ENCODE measurements at places on chromosomes 3 and 15. TPM values are rescaled to one million over a fixed set of nuclear protein-coding genes. Genes with fewer than 3 reads are reported as not detected.

SH2D7 gene
- total RNA-seq, result not detected

DNA sequence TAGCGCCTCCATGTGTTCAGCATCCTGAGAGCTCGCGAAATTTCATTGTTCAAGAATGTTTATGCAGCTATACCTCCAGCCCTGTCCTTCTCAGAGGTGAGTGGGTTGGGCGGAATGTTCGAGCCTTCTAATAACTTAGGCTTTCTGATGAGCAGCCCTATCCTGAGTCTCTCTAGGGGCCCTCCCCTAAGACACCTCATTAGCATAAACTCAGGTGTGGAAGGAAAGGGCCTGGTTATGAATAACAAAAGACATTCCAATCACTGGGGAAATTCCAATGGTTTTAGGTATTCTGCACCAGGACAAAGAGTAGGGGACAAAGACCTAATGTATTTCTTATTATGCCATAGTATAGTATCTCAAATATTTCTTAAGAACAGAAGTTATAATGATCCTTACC lies 138.1 kb upstream of the PDZRN3 start:
- H3K4me1 ChIP-seq, result no peaks in the 10 kb centered on the region
- no peak overlapping the region for H3K27ac ChIP-seq
- no peak for DNase-seq

PLSCR4 gene
- total RNA-seq, result 8.3 TPM

GRCh38 chr3:169227911-169228310 lies 435.6 kb downstream of the MECOM start:
- H3K36me3 ChIP-seq, result no peaks in the 10 kb centered on the region
- no peak for DNase-seq
- no peak overlapping the region for H3K4me3 ChIP-seq
- no peaks in the 10 kb centered on the region for H3K4me1 ChIP-seq

- peak overlapping the region; percentile 84 for H3K4me3 ChIP-seq
- H3K27ac ChIP-seq, result peak overlapping the region; percentile 92
- H3K27me3 ChIP-seq, result no peaks in the 10 kb centered on the region
Measured at GRCh38 chr3:169771497-169772304, 1.5 kb upstream of the MYNN start.

GRCh38 chr15:70507772-70508371 lies 255.5 kb downstream of the UACA start:
- H3K4me1 ChIP-seq, result peaks cover 69% of the 10 kb centered on the region
- H3K36me3 ChIP-seq, result 0 out of 2 replicates have a peak, but pooled peaks cover 4% of the 10 kb centered on the region
- peak overlapping the region; percentile 99 for H3K27ac ChIP-seq
- peak; percentile 73 for DNase-seq
- H3K4me3 ChIP-seq, result no peak overlapping the region

TRAT1 gene
- not detected for total RNA-seq

DNA sequence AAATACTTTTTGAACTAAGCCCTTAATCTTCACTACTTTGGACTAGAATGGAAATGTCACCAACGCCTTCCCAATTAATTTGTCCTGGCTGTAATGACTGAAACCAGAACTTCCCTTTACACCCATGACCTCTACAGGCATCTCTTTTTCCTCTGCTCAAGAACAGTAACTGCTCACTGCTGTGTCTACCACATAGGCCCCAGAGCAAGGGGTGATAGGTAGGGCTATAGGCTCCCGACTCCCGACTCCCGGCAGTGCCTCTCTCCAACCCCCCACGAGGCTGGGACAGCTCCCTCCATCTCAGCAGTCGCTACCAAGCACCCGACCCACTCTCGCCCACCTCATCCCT lies 384 bp upstream of the LEKR1 start:
- peaks cover 26% of the 10 kb centered on the region for H3K4me1 ChIP-seq
- no peak for DNase-seq
- peak overlapping the region; percentile 63 for H3K4me3 ChIP-seq
- H3K36me3 ChIP-seq, result no peaks in the 10 kb centered on the region

AMIGO3 gene
- total RNA-seq, result not detected

- H3K4me1 ChIP-seq, result peaks cover 54% of the 10 kb centered on the region
- peak; percentile 83 for DNase-seq
- H3K4me3 ChIP-seq, result no peak overlapping the region
- no peaks in the 10 kb centered on the region for H3K27me3 ChIP-seq
- H3K36me3 ChIP-seq, result no peaks in the 10 kb centered on the region
Measured at GRCh38 chr3:190382082-190382481, 5.9 kb upstream of the CLDN16 start.

- H3K36me3 ChIP-seq, result peaks cover 4% of the 10 kb centered on the region
- no peaks in the 10 kb centered on the region for H3K27me3 ChIP-seq
- peak overlapping the region; percentile 70 for H3K4me3 ChIP-seq
- H3K4me1 ChIP-seq, result peaks cover 22% of the 10 kb centered on the region
Measured at GRCh38 chr15:39579487-39580116, 1.3 kb upstream of the THBS1 start.

DNA sequence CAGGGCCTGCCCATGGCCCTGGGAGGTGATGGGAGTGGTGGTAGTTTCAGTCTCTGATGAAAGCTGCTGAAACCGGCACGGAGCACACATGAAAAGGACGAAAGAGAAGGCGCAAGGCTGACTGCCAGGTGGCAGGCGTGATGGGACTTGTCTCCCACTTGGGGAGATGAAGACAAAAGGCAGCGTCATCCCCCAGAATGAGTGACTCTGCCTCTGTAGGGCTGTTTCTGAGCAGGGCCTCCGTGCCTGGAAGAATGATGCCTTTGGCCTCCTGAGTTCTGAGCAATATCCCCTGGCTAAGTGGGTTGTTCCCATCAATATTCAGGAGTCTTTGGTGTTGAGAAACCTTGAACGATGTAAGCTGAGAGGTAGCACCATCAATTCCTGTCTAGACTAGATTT lies 237.8 kb downstream of the OPA1 start:
- no peaks in the 10 kb centered on the region for H3K36me3 ChIP-seq
- H3K4me1 ChIP-seq, result peaks cover 97% of the 10 kb centered on the region
- peak; percentile 82 for DNase-seq

DNA sequence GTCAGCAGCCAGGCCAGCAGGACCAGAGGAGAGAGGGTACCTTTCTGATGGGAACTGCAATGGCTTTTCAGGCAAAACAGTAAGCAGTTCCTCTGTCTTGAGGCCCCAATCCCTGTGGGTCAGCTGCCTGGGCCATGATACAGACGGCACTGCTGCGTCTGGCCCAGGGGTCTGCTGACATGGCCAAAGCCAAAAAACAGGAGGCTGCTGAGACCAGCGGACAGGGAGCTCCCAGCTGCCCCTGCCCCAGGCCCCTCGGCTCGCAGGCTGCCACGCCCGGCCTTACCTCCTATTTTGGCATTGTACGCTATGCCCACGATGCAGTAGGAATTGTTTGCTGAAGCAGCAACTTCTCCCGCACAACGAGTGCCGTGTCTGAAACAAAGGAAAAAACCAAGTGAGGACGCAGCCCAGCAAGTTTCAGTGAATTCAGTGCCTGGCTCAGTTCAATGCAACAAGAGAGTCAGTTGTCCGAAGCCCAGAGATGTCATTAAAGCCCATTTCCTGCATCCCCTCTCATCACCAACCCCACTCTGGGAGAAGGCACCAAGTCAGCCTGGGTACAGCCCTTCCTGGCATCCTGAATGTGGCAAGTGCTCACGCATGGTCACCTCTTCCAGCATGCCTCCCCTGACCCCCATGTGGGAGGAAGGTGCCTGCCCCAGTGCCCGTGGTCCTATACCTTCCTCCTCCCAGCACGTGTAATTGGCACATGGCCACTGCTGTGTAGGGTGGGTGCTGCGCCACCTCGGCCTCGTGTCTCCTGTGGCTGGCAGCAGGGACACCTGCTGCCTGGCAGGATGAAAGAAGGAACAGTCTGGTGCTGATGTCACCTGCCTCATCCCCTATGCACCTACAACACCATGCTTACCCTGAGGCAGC lies 61.7 kb downstream of the PCSK6 start:
- H3K4me1 ChIP-seq, result no peaks in the 10 kb centered on the region
- no peaks in the 10 kb centered on the region for H3K36me3 ChIP-seq
- H3K27me3 ChIP-seq, result no peaks in the 10 kb centered on the region
- no peak overlapping the region for H3K27ac ChIP-seq
- no peak overlapping the region for H3K4me3 ChIP-seq

DNA sequence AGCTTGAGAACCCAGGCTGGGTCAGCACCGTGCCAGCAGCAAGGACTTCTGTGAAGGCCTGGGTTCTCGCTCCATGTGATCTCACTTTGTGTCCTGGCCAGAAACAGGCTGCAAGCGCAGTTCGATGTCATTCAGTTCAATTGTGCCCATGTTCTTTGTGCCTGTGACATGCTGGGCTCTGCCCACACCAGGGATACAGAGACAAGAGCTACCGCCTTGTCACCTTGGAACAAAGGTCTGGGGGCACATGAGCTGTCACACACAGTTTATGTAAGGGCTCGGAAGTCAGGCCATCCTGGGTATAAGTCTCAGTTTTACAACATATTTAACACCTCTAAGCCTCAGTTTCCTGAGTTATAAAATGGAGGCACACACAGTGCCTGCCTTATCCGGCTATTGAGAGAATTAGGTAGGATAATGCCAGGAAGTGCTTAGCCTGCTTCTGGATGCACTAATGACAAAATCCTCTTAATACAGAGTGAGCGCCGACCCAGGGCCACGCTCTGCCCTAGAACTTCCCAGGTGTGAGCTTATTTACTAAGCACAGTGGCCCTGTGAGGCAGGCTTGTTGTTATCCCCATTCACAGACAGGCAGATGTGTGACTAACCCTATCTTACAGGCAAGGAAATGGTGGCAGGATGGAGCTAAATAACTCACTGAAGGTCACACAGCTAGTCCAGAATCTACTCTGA lies 50.4 kb upstream of the LIMD1 start:
- peaks cover 3% of the 10 kb centered on the region for H3K4me1 ChIP-seq
- H3K4me3 ChIP-seq, result no peak overlapping the region
- H3K27me3 ChIP-seq, result no peaks in the 10 kb centered on the region
- no peak for DNase-seq
- H3K27ac ChIP-seq, result no peak overlapping the region
- no peaks in the 10 kb centered on the region for H3K36me3 ChIP-seq

DNA sequence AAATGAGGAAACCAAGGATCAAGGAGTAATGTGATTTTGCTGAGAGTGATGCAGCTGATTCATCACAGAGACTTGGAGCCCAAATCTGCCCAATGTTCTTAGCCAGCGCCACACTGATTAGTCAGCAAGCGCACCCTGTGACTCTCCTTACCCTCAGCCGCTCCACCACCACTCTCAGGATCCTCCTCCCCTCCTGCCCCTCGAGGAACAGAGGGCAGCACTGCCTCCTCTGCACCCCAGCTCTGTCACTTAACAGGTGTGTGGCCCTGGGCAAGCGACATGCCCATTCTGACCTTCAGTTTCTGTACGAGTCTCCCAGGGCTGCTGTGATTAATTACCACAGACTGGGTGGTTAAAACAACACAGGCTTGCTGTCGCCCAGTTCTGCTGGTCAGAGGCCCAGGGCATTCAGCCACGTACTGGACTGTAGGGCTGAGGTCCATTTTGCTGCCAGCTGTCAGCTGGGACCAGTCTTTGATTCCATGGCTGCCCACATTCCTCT lies 36.1 kb upstream of the HRH1 start:
- no peaks in the 10 kb centered on the region for H3K4me1 ChIP-seq
- H3K27me3 ChIP-seq, result no peaks in the 10 kb centered on the region
- H3K27ac ChIP-seq, result no peak overlapping the region
- H3K36me3 ChIP-seq, result no peaks in the 10 kb centered on the region
- H3K4me3 ChIP-seq, result no peak overlapping the region
- DNase-seq, result no peak

SNTN gene
- not detected for total RNA-seq

DNA sequence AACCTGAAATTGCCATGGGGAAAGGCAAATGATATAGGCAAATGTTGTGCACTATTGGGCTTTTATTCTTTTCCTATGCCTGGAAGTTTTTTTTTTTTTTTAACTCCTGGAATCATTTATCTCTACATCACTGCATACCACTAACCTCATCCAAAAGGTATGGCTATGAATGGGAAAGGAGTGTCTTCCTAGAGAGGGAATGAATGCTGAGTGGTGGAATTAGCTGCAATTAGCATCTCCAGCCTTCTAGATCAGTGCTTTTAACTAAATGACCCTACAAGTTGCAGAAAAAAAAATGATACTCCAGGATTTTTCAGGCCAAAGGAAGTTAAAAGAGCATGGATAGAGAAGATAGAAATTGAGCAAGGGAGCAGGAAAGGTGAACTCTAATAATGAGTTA lies 429.8 kb upstream of the PDZRN3 start:
- H3K36me3 ChIP-seq, result no peaks in the 10 kb centered on the region
- H3K4me3 ChIP-seq, result no peak overlapping the region
- no peak overlapping the region for H3K27ac ChIP-seq
- H3K27me3 ChIP-seq, result no peaks in the 10 kb centered on the region
- no peaks in the 10 kb centered on the region for H3K4me1 ChIP-seq

DNA sequence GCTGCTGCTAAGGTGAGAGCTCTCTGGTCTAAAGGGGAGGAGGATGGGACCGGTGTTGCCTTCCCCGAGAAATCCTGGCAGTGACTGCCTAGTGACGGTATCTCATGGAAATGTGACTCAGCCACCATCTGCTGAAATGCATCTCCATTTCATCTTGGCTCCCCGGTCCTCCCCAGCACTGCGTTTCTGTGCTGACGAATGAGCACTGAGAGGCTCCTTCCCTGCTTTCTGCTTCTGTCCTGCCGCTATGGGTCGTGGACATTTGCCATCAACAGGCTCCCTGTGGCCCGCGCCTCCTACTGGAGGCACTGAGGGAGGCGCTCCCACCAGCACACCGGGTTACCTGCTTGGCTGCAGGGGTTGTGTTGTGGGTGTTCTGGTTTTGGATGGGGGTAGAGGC lies 13.5 kb upstream of the SEC13 start:
- no peaks in the 10 kb centered on the region for H3K4me1 ChIP-seq
- H3K27me3 ChIP-seq, result peaks cover 89% of the 10 kb centered on the region
- no peak overlapping the region for H3K27ac ChIP-seq
- DNase-seq, result no peak

- no peaks in the 10 kb centered on the region for H3K36me3 ChIP-seq
- no peak overlapping the region for H3K4me3 ChIP-seq
- H3K4me1 ChIP-seq, result peaks cover 14% of the 10 kb centered on the region
- H3K27me3 ChIP-seq, result peaks cover 23% of the 10 kb centered on the region
- no peak for DNase-seq
Measured at GRCh38 chr3:37604336-37604833, 257.3 kb upstream of the CTDSPL start.

DNA sequence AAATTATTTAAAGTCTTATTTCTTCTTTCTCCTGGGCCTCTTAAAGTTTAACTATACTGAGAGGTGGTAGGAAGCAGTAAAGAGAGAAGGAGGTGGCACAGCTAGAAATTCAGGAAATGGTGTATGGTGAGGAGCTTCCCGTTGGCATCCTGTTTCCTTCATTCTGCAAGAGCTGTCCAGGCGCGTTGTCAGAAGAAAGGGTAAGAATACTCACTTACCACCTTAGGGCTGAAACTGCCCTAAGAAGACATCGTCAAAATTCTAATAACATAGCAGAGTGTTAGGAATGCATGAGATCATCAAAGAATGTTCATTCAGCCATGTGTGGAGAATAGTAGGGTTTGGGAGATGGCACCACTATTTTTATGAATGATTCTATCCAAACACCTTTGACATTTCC lies 699.6 kb downstream of the MCTP2 start:
- H3K4me3 ChIP-seq, result no peak overlapping the region
- H3K4me1 ChIP-seq, result no peaks in the 10 kb centered on the region
- DNase-seq, result no peak
- no peaks in the 10 kb centered on the region for H3K36me3 ChIP-seq
- no peaks in the 10 kb centered on the region for H3K27me3 ChIP-seq
- no peak overlapping the region for H3K27ac ChIP-seq

- no peaks in the 10 kb centered on the region for H3K36me3 ChIP-seq
- H3K27ac ChIP-seq, result no peak overlapping the region
- no peak overlapping the region for H3K4me3 ChIP-seq
- DNase-seq, result no peak
- no peaks in the 10 kb centered on the region for H3K27me3 ChIP-seq
Measured at GRCh38 chr15:28125673-28126651, 26.8 kb upstream of the OCA2 start.

- DNase-seq, result no peak
- no peaks in the 10 kb centered on the region for H3K36me3 ChIP-seq
- peaks cover 92% of the 10 kb centered on the region for H3K27me3 ChIP-seq
- no peaks in the 10 kb centered on the region for H3K4me1 ChIP-seq
Measured at GRCh38 chr3:10428406-10429091, 76.8 kb downstream of the ATP2B2 start.

CACNA2D2 gene
- not detected for total RNA-seq

All from PC-9 (cell line).